ENCODE measurements at places on chromosomes 3 and 15.

DNA sequence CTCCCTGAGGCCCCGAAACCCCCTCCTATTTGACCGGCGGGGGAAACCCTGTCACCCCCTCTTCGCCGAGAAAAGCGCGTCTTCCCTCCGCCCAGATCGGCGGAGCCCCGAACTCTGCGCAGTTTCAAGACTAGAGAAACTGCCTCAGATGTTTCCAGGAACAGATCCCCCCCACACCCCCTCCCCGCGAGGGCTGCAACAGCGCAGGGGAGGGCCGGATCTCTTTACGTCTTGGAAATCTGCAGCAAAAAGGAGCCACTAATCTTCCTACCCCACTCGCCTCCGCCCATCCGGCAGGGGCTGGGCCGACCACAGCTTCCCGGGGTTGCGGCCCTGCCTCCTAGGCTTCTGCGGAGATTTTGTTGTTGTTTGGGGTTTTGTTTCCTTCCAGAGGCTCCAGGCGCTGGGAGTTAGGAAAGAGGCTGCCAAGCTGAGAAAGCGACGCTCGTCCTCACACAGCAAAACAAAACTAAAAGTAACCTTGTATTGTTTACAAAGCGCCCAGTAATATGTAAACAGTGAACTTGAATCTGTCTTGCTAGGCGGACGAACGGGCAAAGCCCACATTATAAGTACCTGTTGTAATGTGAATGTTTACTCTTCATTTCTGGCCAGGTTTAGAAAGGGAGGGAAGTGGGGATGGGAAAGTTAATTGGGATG lies 2.2 kb downstream of the FOXB1 start:
- DNase-seq, result peak; percentile 58

DNA sequence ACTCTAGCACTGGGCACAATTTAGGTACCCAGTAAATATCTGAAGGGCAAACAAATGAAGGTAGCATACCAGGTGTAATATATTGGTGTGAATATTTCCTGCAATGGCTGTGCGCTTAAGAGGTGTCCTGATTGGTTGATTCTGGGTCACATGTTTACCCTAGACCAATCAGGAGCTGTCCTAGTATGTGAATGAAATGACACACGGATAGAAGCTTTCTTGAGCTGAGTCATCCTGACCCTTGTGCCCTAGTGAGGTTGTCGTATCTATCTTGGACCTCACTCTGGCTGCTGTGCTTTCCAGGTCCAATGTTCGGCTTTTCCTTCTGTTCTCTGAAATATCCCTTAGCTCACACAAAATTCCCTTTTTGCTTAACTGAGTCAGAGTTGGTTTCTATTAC lies 58.1 kb upstream of the FOXP1 start:
- no peak for DNase-seq

DNA sequence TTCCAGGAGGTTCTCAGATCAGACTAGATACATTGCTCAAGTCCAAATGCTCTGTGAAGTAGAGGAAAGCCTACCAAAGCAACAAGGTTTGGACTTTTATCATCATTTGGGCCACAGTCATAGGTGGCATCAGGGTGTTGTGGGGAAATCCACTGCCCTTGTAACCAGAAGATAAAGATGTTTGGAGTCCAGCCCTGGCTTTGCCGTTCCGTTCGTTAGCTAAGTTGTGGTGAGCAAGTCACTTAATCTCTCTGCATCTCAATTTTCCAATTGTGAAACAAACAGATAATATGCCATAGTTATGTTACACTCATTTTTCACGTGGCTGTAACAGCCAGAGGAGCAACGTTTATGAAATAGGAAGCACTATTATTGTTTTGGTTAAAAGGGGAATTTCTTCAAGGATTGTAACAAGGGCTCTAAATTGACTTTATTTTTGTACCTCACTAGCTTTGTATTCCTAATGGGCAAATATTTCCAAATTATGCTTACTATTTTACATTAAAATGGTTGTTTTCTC lies 125.6 kb downstream of the CD47 start:
- no peak for DNase-seq

DNA sequence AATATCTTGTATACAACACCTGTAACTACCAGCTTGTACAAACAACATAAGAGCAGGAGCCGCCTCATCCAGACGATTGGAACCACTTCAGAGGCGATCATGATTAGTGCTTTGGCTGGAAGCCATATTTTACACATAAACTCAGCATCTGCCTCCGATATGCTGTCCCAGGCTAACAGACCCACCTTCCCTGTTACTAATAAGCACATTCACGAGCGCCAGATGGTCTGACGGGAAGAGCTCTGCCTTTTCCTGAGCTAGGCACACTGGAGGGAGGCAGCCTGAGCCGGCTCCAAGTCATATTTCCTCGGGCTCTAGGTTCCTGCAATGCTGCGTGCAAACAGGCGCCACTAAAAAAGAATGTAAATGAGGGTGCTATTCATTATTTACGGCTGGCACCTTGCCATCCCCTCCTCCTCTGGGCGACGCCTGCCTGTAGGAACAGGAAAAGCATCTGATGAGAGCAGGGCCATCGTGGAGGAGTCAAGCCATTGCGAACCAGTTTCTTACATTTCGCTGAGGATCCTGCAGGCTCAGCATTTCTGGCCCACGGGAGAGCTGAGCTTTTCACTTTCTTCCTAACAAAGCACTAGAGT lies 98.2 kb downstream of the ANXA2 start:
- peak; percentile 97 for DNase-seq

DNA sequence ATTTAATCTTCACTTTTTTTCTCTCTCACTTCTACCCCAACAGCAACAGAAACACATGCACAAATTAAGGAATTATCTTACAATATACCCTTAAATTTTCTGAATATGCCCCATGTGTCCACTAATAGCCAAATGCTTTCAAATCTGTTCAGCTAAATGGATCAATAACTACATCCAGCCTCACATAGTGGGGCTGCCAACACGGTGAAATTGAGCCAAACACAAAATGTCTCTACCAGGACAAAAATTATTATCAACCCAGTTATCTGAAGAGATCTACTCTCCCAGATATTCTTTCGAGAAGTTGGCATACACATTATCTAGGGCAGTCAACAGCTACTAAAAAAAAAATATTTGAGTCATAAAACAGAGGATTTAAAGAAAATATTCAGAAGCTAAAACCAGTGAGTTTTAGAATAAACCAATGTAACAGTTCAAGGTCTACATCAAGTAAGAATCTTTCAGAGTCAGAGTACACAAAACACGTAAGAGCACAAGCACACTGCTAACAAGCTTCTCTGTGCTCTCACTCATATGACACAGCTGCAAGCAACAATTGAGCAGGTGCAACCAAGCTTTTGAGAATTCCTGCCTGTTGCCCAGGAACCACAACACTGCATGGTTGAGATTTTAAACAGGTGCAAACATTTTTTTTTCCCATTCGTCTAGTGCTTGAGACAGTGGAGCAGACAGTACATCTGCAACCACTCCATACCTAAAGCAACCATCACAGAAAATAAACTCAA lies 247.7 kb downstream of the ZBTB20 start:
- DNase-seq, result peak; percentile 92

DNA sequence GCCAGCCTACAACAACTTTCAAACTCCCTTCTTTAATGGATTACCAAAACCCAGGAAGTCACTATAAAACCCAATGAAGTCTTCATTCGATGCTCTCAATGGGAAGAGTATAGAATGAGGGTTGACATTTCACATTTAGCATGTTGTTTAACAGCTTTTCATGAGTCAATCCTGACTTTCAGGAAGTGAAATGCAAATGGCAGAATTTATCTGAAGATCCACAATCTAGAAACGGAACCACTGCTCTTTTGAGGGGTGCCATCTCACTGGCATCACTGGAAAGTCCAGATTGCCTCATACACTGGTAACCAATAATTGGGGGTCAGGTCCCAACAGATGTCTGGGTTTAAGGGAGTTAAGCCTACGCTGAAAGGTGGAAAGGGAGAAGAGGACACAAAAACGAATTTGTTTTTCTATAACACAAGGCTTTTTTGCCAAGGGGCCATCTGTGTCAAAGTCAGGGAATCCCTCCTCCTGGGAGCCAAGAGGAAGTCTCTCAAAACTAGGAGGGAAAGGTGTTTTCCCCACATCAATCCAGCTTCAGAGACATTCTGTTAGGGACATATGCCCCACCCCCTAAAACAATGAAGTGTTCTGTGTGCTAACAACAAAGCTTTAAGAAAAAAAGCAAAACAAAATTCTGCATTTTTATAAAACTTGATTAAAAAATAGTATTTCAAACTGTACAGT lies 12.0 kb upstream of the ATP1B3 start:
- DNase-seq, result no peak

GRCh38 chr15:78540871-78541743 lies 863 bp downstream of the PSMA4 start:
- no peak for DNase-seq

DNA sequence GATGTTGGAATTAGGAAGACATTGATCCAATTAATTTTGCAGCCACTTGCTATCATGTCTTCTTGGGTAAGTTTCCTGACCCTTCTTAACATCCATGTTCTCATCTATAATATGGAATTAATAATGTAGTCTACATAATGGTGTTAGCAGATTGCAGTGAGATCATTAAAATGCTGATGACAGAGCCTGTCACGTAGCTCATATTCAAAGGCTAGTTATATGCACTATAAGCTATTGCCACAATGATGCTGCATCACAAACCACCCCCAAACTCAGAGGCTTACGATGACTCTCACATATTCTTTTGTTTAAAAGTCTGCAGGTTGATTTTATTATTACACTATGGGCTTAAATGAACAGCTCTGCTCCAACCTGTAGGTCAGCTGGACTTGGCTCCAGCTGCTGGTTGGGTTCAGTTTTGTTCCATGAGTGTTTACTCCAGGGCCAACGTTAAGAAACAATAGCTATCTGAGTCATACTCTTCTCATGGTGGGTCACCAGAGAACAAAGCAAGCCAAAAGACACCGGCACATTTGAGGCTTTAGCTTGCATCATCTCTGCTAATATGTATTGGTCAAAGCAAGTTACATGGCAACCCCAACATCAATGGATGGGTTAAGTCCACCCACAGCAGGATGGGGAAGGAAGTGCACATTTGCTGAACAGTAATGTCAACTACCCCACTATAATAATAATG lies 250.0 kb upstream of the SLCO3A1 start:
- no peak for DNase-seq

DNA sequence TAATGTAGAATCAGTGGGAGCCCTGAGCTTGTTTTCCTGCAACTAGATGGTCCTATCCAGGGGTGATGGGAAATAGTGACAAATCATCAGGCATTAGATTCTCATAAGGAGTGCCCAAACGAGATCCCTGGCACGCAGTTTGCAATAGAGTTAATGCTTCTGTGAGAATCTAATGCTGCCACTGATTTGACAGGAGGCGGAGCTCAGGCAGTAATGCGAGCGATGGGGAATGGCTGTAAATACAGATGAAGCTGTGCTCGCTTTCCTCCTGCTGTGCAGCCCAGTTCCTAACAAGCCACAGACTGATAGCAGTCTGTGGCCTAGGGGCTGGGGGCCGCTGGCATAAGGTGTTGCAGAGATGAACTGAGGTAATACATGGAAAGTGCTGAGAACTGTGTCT lies 28.3 kb upstream of the TMEM42 start:
- DNase-seq, result no peak

- no peak for DNase-seq
Observed at GRCh38 chr15:63403254-63403945, 21.8 kb upstream of the CA12 start.

DNA sequence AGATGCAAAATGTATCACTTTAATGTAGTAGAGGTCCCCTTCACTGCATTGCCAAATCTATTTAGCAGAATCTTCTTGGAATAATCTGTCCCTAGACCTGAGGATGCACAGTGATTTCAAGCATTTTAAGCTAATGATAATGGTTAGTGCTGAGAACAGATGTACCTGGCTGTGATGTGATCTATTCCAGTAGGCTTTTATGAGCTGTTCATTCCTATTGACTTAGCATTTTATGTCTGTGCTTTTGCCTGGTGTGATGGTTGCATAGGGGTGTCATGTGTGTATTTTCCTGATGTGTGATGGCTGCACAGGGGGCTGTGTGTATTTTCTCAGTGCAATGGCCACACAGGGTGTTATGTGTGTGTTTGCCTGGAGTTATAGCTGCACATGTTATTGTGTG lies 272.9 kb downstream of the TIGIT start:
- DNase-seq, result no peak

DNA sequence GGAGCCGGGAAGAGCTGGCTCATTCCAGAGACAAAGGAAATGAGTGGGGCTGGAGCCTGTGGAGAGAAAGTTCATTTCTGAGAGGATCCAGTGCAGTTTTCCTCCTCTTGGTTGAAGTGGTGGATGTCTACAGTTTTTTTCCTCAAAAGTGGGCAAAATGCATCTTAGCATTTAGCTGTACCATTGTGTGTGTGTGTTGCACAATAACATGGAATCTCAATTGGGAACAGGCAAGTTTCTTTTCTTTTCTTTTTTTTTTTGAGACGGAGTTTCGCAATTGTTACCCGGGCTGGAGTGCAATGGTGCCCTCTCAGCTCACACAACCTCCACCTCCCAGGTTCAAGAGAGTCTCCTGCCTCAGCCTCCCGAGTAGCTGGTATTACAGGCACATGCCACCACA lies 101.5 kb upstream of the UBE2E1 start:
- DNase-seq, result no peak

DNA sequence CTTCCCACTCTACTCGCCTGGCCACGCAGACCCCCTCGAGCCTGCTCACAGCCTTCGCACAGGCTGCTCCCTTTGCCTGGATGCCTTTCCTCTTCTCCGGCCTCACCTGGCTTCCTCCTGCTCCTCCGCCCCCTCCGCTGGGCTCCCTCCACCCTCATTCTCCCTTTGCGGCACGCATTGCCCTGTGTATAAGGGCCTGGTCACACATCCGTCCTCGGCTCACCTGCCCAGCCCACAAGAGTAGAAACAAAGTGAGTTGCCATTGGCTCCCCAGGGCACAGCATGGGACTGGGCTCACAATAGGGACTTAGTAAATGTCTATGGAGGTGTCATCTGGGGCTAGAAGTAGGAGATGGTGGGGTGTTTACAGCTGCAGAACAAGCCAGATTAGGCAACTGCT lies 4.2 kb downstream of the PLXND1 start:
- DNase-seq, result no peak

- DNase-seq, result no peak
Observed at GRCh38 chr15:66053991-66054390, 184.7 kb downstream of the RAB11A start.

DNA sequence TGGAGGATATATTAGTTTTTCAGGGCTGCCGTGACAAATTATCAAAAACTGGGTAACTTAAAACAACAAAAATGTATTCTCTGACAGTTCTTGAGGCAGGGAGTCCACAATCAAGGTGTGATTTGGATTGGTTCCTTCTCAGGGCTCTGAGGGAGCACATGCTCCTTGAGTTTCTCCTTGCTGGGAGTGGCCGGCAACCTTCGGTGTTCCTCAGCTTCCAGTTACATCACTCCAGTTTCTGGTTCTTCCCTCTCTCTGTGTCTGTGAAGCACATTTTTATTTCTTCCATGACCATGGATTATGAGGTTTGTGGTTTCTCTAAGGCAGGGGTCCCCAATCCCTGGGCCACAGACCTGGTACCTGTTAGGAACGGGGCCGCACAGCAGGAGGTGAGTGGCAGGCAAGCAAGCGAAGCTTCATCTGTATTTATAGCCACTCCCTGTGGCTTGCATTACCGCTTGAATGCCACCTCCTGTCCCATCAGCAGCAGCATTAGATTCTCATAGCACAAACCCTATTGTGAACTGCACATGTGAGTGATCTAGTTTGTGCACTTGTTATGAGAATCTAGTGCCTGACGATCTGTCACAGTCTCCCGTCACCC lies 24.3 kb downstream of the LRRC28 start:
- no peak for DNase-seq
